ENCODE measurements at places on chromosomes 12 and 14.

- no peak for DNase-seq
These were observed 1248.4 kb downstream of the LRFN5 start for GRCh38 chr14:42855085-42855484.

DNA sequence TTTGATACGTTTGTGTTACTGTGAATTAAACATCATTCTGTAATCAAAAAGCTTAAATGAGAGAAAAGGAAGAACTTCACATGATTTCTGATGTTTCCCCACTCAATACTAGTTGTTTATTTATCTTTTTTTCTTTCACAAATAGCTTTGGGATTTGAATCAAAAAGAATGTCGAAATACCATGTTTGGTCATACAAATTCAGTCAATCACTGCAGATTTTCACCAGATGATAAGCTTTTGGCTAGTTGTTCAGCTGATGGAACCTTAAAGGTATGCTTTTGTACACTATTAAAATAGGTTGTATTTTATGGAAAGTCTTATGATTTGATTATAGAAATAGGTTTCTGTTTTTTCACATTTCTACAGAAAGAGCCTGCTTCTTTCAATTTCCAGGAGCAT, 41.5 kb downstream of the APAF1 start:
- DNase-seq: no peak

- DNase-seq: no peak
These were observed 160.5 kb downstream of the PAH start for GRCh38 chr12:102756530-102756929.

- no peak for DNase-seq
These were observed 9.5 kb upstream of the KRT7 start for GRCh38 chr12:52223406-52224039.

GRCh38 chr14:74962046-74962445, 6.6 kb upstream of the PGF start:
- no peak for DNase-seq

- no peak for DNase-seq
These were observed 449.6 kb upstream of the RGS6 start for GRCh38 chr14:71482671-71483070.

- no peak for DNase-seq
These were observed 754 bp downstream of the ZNF605 start for GRCh38 chr12:132955094-132956010.

DNA sequence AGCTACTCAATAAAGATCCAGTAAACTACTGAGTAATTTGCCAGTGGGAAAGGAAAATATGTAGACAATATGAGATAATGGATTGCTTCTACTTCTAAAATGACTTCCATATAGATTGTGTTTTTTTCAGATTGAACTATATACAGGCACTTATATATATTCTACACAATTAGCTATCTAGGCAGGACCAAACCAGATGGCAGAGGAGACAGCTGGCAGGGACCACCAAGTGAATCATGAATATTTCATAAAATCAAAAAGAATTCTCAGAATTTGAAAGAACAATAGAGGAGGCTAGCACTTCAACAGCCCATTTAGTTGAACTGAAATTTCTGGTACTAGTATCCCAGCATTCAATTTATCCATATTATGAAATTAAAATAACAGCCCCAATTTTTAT, 338.0 kb upstream of the RPL10L start:
- DNase-seq: no peak
